ENCODE measurements at places on chromosomes 12 and 14.

DNA sequence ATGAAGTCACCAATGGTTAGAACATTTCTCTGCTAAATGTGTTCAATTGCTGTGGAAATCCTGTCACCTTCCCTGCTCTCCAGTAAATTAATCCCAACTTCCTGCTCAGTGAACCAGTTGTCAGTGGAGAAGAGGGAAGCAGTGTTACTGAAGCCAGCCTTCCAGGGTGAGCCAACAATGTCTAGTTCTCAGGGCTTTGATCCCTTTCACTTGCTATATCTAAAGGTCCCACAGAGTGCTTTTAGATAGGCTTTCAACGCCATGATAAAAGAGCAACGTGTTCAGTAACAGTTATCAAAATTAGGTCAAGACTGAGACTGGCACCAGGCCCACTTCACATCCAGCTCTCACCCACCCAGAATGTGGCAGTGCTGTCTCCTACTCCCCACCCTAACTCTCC is 139.7 kb downstream of the KCNH5 start:
- H3K27me3 ChIP-seq: no peaks in the 10 kb centered on the region
- H3K4me1 ChIP-seq: no peaks in the 10 kb centered on the region
- no peaks in the 10 kb centered on the region for H3K36me3 ChIP-seq
- H3K27ac ChIP-seq: no peak overlapping the region
- H3K4me3 ChIP-seq: no peak overlapping the region
- no peak for DNase-seq

DNA sequence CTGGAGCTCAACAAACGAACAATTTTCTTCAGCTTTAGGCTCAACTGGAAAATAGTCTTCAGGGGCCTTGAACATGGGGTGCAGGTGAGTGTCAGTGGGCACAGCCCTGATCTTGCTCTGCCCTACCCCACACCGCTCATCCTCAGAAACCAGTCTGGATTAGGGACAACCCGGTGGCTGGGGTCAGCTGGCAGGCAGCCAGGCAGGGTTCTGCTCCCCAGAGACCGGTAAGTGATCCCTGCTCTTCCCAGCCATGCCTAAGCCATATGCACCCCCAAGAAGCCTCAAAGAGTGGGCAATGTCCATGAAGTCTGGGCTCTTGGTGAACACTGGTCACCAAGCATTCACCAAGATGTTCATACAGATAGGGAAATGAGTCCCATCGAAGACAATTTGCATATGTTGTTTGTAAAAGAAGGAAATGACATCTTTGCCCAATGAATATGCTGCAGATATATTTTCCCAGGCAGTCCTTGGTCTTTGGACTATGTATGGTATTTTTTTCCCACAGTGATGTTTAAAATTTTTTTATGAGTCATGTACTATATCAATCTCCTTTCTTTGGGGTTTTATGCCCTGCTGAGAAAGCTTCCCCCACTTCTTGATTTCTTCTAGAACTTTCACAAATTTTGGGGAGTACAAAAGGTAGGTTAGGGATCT is 63.9 kb upstream of the VASH1 start:
- H3K36me3 ChIP-seq: no peaks in the 10 kb centered on the region
- no peak overlapping the region for H3K4me3 ChIP-seq
- no peaks in the 10 kb centered on the region for H3K4me1 ChIP-seq

DNA sequence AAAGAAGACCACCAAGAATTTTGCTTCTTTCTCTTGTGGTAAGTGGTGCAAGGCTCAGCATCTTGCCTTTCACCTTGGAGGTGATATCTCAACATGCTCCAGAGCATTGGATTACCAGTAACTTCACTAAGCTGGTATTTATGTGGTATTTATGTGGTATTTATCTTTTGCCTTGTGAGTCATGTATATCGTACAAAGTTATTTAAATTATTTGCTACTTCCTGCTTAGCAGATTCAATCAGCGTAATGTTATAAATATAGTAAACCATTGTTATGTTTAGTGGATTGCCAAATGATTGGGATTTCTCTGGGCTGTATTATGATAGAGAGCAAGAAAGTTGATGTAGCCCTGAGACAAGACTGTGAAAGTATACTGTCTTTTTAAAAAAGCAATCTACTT is 366.4 kb downstream of the IPO8 start:
- H3K36me3 ChIP-seq: no peaks in the 10 kb centered on the region
- H3K4me3 ChIP-seq: no peak overlapping the region
- no peaks in the 10 kb centered on the region for H3K27me3 ChIP-seq
- DNase-seq: no peak
- no peak overlapping the region for H3K27ac ChIP-seq
- no peaks in the 10 kb centered on the region for H3K4me1 ChIP-seq

GRCh38 chr14:94142836-94143235 is 13.4 kb upstream of the IFI27L2 start:
- H3K4me1 ChIP-seq: peaks cover 27% of the 10 kb centered on the region
- no peak for DNase-seq
- no peak overlapping the region for H3K4me3 ChIP-seq
- no peaks in the 10 kb centered on the region for H3K36me3 ChIP-seq

GRCh38 chr12:54251667-54252284 is 28.1 kb downstream of the CBX5 start:
- no peaks in the 10 kb centered on the region for H3K27me3 ChIP-seq
- H3K36me3 ChIP-seq: peaks cover 52% of the 10 kb centered on the region
- H3K27ac ChIP-seq: peak overlapping the region; percentile 63
- H3K4me3 ChIP-seq: no peak overlapping the region

DNA sequence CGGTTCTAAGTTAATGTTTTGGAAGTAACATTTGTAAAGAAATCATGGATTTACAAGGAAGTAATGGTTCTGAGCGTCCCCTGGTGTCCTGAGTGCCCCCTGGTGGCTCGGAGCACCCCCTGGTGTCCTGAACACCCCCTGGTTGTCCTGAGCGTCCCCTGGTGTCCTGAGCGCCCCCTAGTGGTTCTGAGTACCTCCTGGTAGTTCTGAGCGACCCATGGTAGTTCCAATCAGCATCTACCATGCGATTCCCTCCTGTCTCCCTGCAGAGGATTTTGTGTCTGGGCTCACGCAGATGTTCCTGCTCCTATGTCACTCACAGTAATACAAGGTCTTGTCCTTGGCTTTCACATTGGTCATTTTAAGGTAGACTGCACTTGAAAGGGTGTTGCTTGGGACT is 1352.9 kb downstream of the TMEM121 start:
- H3K27ac ChIP-seq: no peak overlapping the region
- no peaks in the 10 kb centered on the region for H3K36me3 ChIP-seq
- H3K4me1 ChIP-seq: peaks cover 7% of the 10 kb centered on the region
- H3K4me3 ChIP-seq: no peak overlapping the region
- peaks cover 42% of the 10 kb centered on the region for H3K27me3 ChIP-seq

- H3K36me3 ChIP-seq: no peaks in the 10 kb centered on the region
- DNase-seq: no peak
- peaks cover 3% of the 10 kb centered on the region for H3K27me3 ChIP-seq
- no peak overlapping the region for H3K4me3 ChIP-seq
- no peaks in the 10 kb centered on the region for H3K4me1 ChIP-seq
- no peak overlapping the region for H3K27ac ChIP-seq
Measured at GRCh38 chr14:81605660-81606059, 72.0 kb upstream of the SEL1L start.

DNA sequence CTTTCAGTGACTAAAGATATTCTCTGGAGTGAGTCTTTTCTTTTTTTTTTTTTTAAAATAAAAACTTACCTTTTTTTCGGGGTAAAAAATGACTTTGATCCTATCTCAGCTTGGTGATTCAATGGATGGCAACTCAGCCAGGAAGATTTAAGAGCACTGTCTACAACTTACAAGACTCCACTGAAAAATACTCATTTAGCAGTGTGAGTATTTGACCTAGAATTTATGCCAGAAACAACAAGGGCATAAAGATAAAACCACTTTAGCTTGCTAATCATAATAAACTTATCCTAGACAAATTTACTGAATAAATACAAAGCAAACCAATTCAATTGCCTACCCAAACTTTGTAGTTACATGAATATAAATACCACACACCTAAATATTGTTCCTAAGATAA is 446.6 kb downstream of the RPS29 start:
- H3K4me1 ChIP-seq: no peaks in the 10 kb centered on the region
- DNase-seq: no peak
- H3K27me3 ChIP-seq: no peaks in the 10 kb centered on the region
- no peak overlapping the region for H3K4me3 ChIP-seq

DNA sequence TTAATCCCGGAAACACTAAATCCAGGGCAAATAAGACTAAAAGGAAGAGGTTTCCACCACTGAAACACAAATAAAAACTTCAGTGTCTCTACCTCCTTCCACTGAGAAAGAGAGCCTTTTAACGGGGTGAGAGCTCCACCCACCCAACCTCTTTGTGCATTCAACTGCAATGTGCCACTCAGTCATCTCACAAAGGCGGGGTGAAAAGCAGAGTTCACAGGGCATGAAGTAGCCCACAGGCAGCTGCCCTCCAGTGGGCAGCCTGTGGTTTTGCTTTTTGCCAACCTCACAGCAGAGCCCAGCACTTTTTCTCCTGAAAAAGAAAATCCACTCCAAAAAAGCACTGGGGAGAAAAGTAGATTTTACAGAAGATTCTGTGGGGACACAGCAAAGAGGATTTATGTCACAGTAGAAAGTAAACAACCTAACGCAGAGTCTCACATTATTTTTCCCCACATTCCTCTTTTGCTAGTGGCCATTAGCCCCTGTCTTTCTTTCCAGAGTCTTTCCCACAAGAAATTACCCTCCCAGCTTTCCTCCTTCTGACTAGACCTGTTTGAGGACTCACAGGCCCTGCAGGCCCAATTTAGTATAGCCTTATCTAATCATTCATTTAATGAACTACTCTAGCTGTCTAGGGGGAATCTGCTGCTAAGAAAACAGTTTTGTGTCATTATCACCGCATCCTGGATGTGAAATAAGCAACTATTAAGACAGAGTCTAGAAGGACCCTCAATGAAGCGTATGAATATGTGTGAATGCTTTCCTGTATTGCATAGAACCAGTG is 753.8 kb upstream of the FOXG1 start:
- no peaks in the 10 kb centered on the region for H3K36me3 ChIP-seq
- H3K4me1 ChIP-seq: no peaks in the 10 kb centered on the region
- no peak for DNase-seq

All from activated naive CD4-positive, alpha-beta T cell treated with anti-CD3 and anti-CD28 coated beads, Interleukin-2, amount 10 ng/mL, durations not matched to agents 7 days and 5 days (primary cell).